Stimulated activated CD8-positive, alpha-beta memory T cell treated with anti-CD3 and anti-CD28 coated beads, Interleukin-15, amount 100 ng/mL, for 48 hours (primary cell): ENCODE measurements at places on chromosomes 2 and 18.

DNA sequence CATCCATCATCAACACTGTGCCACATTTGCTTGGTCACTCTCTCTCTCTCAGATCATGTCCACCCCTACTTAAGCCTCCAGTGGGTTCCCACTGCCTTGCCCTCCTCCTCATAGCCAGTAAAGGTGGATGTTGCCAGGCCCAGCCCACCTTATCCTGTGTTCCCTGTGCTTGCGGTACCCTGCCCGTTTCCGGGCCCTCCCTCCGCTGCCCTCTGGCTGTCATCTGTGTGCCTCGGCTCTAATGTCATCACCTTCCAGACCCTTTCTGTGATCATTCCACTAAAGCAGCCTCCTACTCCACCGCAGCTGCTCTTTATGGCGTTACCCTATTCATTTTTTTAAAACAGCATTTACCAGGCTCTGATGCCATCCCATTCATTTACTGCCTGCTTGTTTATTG, 305.7 kb upstream of the SKOR2 start:
- DNase-seq = no peak

- DNase-seq = no peak
Measured at GRCh38 chr2:95276888-95277245, 2.6 kb downstream of the PROM2 start.

DNA sequence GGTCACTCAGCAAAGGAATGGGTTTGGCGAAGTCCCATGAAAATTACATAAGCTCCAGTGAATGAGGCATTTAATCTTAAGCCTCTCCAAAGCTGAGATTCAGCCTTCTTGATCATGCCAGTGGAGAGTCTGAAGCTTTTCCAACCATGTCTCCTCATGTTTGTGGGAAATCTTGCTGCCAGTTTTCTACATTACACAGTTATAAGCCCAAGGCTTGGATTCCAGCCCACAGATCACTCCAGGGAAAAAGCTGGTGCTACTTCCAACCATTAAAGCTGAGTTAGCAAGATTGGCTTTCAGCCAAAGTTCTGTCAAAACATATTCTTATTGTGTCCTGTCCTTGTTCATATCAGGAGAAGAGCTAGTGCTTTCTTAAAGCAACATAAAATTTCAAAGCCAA, 293.8 kb downstream of the LRRTM4 start:
- no peak for DNase-seq

- DNase-seq = no peak
Measured at GRCh38 chr2:74881176-74881575, 47.2 kb downstream of the HK2 start.

DNA sequence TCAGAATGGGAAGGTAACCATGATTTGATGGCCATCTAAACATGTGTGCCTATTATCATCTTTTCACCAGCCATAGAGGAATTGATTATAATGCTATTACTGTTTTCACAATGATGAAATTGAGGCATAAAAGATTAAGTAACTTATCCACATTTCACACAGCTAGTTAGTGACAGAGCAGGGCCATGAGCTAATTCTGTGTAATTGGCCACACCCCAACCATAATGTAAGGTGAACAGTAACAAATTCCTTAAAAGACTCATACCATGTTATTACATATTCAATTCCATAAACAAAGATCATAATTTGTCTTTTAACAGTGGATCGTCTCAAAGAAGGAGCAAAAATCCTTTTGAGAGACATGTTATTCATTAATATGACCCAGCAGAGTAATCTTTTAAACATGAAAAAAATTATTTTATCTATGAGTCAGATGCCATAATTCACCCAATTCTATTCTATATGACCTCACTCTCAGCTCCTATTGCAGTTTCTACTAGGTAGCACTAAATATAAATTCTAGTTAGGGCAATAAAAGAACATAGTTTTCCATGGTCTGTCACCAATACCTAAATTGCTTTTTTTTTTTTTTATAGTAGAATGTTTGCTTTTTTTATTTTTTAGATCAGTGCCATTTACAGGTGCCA, 475.8 kb upstream of the SLC39A10 start:
- no peak for DNase-seq
